RKO (cell line): ENCODE measurements at places on chromosomes 6 and 20.

- no peak for DNase-seq
Measured at GRCh38 chr6:159099961-159100360, 55.2 kb upstream of the TAGAP start.

DNA sequence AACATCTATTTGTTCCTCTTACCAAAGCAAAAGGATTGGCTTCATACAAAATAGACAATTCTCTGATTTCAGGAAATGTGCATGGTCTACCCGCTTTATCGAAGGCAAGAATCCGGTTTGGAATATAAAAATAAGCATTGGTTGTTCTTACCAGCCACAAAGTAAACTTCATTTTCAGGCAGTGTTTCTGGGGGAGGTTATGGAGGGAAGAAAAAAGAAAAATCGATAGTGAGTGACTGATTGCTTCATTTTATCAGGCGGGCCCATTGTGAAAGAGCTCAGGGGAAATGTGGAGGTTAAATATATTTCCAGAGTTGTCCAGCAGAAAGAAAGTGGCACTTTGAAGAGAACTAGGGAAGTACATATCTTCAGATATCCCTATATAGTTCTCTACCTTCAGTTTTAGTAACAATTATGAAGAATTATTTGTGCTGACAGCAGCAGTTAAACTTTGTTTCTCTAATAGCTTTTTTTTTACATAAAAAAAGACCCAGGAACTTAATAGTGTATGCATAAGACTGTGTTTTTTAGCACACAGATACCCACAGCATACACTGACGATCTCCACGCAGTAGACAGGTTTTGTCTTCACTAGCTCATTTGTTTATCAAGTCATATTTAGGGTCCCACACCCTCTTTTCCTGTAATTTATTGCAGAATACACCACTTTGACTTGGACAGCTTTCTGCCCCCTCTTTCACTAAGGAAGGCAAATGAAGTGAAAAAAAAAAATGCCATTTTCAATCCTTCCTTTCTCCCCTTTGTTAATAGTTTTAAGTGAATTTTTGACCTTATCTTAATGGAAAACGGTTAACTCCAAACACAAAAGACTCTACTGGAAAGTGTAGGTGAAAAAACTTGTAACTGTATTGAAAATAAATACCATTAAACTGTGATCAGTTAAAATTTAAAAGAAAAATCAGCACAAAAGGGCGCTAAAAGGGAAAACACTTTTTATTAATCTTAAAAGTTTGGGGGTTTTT lies 2.9 kb downstream of the POU3F2 start:
- DNase-seq, result no peak

DNA sequence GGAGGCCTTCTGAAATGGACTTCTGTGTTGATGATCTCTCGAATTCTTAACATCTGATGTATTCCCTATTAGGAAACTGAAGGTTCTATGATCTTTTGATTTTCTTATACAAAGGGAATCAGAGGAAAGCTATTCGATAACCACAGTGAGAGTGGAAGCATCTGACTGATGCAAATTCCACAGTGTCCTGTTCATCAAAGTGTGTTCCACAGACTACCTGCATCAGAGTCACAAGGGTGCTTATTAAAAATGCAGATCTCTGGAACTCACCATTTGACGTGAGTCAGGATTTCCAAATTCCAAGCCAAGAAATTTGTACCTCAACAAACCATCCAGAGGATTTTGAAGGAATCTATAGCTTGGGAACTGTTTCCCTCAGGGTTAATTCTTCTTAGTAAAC lies 4.4 kb upstream of the MEP1A start:
- DNase-seq, result no peak

DNA sequence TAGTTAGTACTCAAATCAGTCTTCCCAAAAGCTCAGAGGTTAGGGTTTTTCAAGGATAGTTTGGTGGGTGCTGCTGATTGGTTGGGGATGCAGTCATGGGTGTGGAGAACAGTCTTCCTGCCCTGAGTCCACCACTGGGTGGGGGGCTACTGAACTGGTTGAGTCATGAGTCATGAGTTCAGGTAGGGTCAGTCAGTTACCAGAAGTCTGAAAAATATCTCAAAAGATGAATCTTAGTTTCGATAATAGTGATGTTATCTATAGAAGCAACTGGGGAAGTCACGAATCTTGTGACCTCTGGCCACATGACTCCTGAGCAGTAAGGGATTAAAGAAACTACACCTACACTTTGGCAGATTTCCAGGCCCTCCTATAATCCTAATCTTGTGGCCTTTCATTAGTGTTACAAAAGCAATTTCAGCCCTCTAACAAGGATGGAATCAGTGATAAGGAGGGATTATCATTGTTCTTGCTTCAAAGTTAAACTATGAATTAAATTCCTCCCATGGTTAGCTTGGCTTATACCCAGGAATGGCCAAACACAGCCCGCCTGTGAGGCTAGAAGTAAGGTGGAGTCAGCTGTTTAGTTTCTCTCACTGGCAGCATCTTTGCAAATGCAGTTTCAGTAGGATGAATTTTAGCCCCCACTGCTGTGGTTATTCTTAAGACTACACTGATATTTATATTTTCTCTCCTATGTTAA lies 33.3 kb upstream of the NKAIN2 start:
- no peak for DNase-seq

DNA sequence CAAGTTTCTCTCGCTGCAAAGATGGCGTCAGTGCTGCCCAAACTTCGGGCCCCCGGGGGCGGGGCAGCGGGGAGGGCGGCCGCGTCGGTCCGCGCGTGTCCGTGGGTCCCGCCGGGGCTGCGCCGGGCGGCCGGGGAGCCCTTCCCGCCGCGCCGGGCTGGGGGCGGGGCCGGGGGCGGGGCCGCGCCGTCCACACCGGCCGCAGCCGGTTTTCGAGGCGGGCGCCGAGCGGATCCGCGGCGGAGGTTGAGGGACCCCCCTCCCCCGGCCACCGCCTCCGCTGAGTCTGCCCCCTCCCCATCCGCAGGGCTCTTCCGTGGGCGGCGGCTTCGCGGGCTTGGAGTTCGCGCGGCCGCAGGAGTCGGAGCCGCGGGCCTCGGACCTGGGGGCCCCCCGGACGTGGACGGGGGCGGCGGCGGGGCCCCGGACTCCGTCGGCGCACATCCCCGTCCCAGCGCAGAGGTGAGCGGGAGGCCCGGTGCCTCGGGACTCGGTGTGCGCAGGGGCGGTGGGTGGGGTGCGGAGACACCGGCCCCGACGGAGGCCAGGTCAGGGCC lies 572 bp downstream of the SLC2A4RG start:
- DNase-seq, result peak; percentile 63

DNA sequence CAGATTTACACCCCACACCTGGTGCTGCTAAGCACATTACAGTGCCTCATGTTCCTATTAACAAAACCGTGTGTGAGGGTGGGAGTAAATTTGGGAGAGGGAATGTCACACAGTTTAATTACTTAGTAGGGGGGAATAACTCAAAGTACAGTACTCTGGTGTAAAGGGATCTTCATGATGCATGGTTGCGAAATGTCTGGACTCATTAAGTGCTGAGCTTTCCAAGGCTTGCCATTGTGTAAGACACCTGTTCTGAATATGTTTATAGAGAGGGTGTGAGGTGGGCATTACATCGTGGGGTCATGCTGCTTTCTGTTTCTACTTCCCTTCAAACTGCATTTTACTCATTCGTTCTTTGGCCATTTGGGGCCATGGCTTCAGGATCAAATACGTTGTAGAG lies 181.2 kb downstream of the ADGRG6 start:
- DNase-seq, result no peak

- no peak for DNase-seq
Measured at GRCh38 chr6:34044945-34045595, 100.8 kb downstream of the GRM4 start.

DNA sequence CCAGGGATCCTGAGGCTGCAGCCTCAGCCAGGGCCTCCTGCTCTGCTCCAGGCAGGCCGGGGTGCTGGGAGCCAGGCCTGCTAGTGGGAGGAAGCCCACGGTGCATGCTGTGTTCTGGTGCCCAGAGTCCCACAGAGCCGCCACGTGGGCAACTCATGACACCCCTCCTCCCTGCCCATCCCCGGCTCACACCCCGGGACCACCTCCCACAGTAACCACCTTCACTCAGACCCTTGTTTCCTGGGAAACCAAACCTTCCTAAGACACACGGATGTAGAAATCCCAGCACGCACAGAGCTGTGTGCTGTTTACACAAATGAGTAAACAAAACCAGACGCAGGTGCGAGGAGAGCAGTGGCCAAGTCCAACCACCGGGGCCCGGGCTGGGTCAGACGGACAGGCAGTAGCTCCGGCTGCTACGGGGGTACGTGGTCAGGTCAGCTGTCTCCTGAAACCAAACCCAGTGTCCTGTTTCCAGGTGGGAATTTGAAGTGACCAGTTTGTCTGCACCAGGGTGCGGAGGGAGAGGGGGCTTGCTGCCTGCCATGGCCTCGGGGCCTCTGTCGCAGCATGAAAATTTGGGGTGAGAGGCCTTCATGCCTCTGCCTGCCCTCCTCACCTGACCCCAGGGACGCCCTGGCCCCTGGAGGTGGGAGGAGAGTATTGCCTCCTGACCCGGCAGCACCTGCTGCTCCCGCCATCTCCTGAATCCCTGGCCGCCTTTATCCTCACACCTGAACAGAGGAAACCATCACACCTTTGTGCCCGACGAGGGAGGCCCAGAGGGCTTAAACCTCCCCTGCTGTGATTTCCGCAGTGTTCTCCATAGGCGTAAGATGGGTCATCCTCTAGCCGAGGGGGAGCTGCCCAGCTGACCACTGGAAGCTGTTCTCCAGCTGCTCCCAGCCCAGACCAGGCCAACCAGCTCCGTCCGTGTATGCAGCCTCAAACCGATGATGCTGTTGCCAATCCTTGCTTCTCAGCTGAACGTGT lies 52.0 kb upstream of the SMOC2 start:
- DNase-seq, result no peak

GRCh38 chr6:143936347-143936746 lies 71.7 kb downstream of the PLAGL1 start:
- DNase-seq, result no peak

- no peak for DNase-seq
Measured at GRCh38 chr6:157487110-157487773, 106.3 kb downstream of the ZDHHC14 start.

GRCh38 chr20:34560141-34560523 lies 1.6 kb downstream of the MAP1LC3A start:
- no peak for DNase-seq

DNA sequence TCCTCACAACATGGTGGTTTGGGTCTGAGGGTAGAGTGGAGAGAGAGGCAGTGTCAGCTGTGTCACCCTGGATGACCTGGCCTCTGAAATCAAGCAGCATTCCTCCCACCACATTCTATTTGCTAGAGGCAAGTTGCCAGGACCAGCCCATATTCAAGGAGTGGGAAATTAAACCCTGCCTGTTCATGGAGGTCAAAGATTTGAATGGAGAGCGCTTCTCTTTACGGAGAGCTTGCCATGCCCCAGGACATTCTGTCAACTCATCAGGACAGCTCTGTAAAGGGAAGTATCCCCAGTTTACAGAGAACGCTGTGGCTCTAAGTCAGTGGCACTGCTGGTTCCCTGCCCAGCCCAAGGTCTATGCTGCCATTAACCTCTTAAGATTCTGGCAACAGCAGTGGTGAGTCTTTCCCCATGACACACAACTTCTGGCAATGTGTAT lies 90.0 kb upstream of the INSM1 start:
- no peak for DNase-seq

- no peak for DNase-seq
Measured at GRCh38 chr6:143107911-143108761, 47.4 kb downstream of the AIG1 start.

DNA sequence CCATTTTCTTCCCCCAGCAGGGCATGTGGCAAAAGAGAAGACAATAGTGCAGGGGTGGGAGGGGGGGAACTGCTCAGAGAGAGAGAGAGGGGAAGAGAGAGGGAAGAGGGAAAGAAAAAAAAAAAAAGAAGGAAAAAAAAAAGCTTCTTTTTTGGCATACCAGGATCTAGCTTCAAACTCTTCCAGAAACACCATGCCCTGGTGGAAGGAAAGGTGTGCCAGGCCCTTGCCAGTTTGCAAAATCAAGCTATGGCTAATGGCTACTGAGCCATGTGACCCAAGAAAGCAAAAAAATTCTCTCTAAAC lies 326 bp downstream of the ZMYND8 start:
- DNase-seq, result no peak

- DNase-seq, result no peak
Measured at GRCh38 chr20:62799036-62799435, 2.8 kb downstream of the MRGBP start.

- no peak for DNase-seq
Measured at GRCh38 chr6:105985816-105986632, 100.1 kb upstream of the PRDM1 start.
